ENCODE measurements at places on chromosomes 5 and 9.

- DNase-seq = no peak
Measured at GRCh38 chr5:41368158-41368557, 142.2 kb downstream of the PLCXD3 start.

GRCh38 chr5:68423154-68423811, 207.7 kb downstream of the PIK3R1 start:
- no peak for DNase-seq

- no peak for DNase-seq
Measured at GRCh38 chr9:98852460-98852734, 44.9 kb downstream of the GALNT12 start.

DNA sequence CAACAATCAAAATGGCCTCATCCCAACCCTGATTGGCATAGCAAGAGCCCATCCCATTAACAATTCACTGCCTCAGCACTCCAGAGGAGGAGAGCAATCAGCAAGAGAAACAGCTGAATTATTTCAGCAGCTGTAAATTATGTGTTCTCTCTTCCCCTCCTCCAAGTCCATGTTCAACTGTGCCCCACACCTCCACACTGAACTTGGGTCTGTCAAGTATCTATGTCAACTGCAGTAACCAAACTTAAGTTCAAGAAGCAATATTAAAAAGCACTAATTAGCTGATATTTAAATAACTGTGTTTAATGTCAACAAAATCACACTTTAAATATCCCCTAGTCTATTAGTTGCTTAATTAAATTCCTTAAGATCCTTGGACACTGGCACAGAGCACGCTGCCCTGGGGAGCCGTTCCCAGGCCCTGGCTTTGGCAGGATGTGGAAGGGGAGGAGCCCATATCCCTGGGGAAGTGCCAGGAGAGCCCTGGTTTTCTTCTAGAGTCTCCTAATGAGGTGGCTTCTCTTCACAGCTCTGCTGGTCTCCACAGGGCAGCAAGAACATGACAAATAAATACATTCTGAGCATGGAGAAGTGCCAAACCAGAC, 50.6 kb downstream of the SIL1 start:
- no peak for DNase-seq

GRCh38 chr9:68540712-68541535, at the start of gene TMEM252:
Gene TMEM252, minus strand, starts transcription at chr9:68540883. Its CDS starts 69 bp downstream, at chr9:68540814.
- DNase-seq = no peak

GRCh38 chr5:28421141-28421540, 1382.8 kb upstream of the CDH9 start:
- DNase-seq = no peak

DNA sequence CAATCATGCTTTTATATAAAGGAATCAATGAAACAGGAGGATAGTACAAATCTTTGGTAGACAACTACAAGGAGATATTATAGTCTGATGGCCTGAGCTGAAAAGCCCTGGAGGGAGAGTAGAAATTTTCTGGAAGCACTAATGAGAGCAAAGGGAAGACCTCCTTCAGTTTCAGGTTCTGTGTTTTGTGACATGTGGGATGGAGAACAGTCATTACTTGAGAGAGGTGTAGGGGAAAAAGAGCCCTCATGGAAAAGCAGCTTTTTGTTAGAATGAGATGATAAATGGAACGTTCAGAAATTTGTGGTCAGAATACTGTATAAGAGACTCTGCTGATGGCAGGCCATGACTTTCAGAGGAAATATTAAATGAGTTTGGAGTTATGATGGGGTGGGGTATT, 360.6 kb upstream of the MEF2C start:
- no peak for DNase-seq

DNA sequence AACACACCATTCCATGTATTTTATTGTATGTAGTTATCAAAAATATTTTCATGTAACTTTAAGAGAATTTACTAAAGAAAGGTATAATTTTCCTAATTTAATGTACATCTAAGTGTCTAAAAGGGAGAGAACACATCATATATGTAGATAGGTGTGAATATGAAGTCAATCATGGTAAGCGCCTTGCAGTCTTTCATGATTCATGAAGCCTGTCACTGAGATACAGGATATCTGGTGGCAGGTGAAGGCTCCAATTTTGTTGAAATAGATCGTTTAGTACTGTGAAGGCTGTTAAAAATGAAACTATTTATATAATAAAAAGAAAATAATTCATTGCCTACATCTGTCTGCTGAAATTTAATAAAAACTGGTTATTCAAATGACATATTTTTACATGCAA, 15.5 kb upstream of the RGMB start:
- no peak for DNase-seq

DNA sequence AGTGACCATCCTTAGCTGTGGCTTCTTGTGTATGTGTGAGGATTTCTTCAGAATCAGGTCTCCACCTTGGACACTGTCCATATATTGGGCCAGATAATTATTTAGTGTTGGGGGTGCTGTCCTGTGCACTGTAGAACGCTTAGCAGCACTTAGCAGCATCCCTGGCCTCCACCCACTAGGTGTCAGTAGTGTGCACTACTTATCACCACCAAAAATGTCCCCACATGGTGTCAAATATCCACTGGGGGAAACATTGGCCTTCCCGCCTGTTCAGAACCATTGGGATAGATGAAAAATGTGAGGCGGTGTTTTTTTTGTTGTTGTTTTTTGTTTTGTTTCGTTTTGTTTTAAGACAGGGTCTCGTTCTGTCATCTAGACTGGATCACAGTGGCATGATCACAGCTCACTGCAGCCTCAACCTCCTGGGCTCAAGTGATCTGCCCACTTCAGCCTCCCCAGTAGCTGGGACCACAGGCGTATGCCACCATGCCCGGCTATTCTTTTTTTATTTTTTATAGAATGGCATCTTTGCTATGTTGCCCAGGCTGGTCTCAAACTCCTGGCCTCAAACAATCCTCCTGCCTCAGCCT, 67.7 kb downstream of the TENT4A start:
- DNase-seq = no peak

DNA sequence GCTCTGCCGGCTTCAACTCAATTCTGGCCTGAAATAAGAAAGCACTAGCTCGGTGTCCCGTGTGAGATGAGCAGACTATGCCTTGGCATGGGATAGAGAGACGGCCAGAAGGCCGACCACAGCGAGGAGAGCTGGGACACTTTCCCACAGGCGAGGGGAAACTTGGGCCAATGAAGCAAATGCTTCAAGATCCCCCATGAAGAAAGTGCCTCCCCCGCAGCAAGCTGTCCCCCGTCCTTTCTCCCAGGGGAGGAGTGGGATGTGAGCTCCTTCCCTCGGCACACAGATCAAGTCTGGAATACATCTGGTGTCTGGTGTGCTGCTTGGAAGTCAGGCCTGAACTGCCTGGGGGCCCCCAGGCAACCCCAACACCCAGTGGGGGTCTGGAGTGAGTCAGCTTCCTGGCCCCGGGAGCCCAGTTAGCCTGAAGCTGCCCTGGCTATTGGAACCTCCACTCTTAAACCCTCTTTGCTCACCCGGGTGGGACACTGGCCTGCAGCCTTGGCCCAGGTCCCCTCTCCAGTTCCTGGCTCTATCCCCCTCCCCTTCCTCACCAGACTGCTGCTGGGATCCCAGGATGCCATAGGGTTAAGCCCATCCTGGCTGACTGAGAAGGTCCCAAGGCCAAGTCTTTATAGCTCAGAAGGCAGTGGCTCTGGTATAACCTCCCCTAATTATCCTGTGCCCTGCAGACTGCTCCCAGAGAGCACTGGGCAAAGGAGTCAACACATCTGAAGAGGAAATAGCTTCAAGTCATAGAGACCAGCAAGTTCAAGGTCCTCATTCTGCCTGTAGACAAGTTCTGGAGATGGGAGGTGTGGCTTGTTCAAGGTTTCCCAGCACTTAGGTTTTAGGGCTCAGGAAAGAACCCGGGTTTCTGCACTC, 205.3 kb downstream of the TTLL11 start:
- no peak for DNase-seq

GRCh38 chr5:170151097-170151831, 45.6 kb downstream of the FOXI1 start:
- no peak for DNase-seq

DNA sequence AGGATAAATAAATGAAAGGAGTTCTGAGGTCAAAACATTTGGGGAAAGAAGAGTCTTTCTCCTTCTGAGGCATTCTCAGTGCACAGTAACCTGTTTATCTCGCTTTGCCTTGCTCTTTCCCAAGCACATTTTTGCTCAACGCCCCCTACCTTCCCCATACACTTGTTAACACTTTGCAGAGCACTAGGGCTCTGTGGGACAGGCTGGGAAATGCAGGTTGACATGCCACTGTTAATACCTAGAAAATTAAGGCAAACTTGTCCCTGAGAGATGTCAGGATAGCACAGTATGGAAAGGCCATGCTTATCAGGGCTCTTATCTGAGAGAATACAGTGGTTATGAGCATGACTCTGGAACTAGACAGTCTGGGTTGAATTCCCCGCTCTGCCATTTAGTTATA, 152.0 kb downstream of the DOCK8 start:
- DNase-seq = no peak

DNA sequence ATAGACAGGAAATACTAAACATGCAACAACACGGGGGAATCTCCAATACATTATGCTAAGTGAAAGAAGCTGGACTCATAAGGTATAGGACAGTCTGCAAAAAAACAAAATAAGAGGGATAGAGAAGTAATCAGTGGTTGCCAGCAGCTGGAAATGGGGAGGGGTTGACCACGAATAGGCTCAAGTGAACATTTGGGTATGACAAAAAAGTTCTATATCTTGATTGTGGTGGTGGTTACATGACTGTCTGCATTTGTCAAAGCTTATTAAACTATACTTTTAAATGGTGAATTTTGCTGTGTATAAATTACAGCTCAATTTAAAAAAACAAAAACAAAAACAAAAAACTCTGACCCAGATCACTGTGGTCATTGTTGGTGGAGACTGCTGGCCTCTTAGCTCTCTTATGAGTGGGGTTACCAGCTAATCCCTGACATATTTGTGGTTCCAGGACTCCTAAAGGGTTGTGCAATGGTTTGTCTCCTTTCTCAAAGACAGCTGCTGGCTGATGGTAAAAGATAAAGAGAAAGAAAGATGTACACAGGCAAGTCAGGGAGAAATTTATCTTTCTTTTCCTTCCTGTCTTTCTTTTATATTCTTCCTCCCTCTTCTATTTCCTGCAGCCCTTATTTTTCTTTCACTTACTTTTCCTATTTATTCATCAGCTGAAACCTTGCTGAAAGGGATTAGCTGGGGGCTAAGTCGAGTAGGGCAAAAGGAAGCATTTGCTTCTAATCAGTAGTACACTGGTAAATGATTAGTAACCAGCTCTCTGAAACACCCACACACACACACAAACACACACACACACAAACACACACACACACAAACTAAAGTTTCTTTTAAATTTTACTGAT, 42.6 kb upstream of the APC start:
- no peak for DNase-seq

DNA sequence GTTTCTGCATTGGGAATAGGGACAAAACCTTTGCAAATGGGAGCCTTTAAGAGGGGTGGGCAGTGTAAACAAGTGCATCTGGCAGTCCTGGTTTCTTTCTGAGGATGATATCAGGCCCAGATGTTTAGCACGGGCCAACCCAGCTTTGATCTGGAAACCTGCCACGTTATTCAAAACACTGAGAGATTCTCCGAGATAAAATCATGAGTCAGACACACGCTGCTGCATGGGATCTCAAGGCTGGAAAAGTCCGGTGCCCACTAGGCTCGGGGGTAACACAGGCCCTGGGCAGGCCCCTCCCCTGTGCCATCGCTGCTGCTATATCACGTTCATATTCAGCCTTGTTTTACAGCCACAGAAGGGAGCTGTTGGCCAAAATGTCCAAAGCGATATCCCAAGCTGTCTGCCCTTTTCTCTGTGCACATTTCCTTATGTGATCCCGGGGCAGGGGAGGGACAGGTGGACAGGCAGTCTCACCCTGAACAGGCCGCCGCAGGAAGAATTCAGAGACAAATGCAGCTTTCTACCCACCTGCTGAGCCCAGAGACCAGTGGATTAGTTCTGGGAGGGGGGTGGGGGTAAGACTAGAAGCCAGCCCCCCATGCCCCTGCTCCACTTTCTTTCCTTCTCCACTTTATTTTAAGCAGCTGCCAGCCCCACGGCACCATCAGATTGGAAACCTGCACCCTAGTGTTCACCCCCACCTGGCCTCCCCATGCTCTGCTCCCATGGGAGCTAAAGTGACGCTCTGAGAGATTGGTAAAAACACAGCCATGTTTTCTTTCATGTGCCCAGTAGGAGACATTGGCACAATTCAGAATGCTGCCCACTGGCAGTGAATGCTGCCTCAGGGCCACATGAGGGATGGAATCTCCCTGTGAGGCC, 63.1 kb downstream of the TMOD1 start:
- DNase-seq = no peak

DNA sequence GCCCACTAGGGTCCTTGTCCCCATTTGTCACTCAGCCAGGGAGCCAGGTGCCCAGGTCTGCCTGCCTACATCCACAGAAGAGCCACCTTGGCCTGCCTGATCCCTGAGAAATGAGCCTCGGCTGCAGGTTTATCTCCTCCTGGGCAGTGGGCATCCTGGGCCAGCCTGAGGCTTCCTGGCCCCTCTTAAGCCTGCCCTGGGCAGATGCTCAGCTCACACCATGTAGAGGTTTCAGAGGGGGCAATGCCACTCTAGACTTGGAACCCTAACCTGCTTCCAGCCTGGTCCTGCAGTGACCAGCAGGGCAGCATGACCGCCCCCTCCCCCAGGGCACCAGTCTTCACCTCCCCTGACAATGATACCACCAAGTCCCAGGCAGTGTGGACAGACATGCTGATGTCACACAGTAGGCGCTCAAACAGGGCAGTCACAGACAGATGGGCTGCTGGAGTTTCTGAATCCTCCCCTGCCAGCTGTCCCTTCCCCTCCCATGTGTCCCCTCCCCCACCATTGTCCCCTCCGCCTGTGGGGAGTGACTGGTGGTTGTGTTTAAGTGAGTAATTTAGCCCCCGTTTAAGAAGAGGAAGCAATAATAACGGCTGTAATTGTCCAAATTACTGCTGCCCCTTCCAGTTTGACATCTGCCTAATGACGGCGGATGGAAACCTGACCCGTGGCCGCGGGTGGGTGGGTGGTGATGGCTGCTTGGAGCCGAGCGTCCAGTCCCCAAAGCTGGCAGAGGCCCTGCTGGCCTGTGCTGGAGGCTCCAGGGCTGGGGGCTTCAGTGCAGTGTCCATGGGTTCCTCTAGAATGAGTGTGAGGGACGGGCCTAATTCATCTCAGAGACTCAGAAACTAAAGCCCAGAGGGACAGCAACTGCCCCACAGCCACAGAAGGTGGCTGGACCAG, 147.7 kb downstream of the BARX1 start:
- DNase-seq = no peak

All from cortex of kidney (tissue), 1 donor.